ENCODE measurements at places on chromosomes 4 and X. TPM values are rescaled to one million over a fixed set of nuclear protein-coding genes. Genes with fewer than 3 reads are reported as not detected.

Gene ZNF185
- 55.1 TPM for total RNA-seq

GRCh38 chr4:82798168-82799005 is at the start of gene SCD5:
TSS of gene SCD5 (minus strand) at chr4:82798796. CDS start at chr4:82798537, 259 bp downstream.
- no peaks in the 10 kb centered on the region for H3K27me3 ChIP-seq
- H3K27ac ChIP-seq: peak within 1 kb of the TSS; percentile 45
- peak within 1 kb of the TSS; percentile 64 for H3K4me3 ChIP-seq
- peak; percentile 47 for DNase-seq
- peaks cover 2% of the 10 kb centered on the region for H3K4me1 ChIP-seq

Gene PABPC1L2A
- total RNA-seq: not detected

GRCh38 chr4:47372561-47372960 is 90.9 kb downstream of the COMMD8 start:
- no peaks in the 10 kb centered on the region for H3K27me3 ChIP-seq
- no peak overlapping the region for H3K4me3 ChIP-seq
- H3K27ac ChIP-seq: no peak overlapping the region
- H3K36me3 ChIP-seq: no peaks in the 10 kb centered on the region
- DNase-seq: no peak

GRCh38 chr4:143626134-143626911 is 74.2 kb downstream of the FREM3 start:
- no peaks in the 10 kb centered on the region for H3K36me3 ChIP-seq
- no peaks in the 10 kb centered on the region for H3K4me1 ChIP-seq
- H3K27ac ChIP-seq: peak overlapping the region; percentile 49
- no peak overlapping the region for H3K4me3 ChIP-seq
- H3K27me3 ChIP-seq: no peaks in the 10 kb centered on the region

GRCh38 chr4:168633064-168633463 is 136.2 kb downstream of the PALLD start:
- H3K36me3 ChIP-seq: no peaks in the 10 kb centered on the region
- no peaks in the 10 kb centered on the region for H3K4me1 ChIP-seq
- no peak overlapping the region for H3K27ac ChIP-seq
- peaks cover 9% of the 10 kb centered on the region for H3K27me3 ChIP-seq
- no peak overlapping the region for H3K4me3 ChIP-seq

- no peaks in the 10 kb centered on the region for H3K4me1 ChIP-seq
- no peak overlapping the region for H3K4me3 ChIP-seq
- no peaks in the 10 kb centered on the region for H3K36me3 ChIP-seq
- H3K27me3 ChIP-seq: no peaks in the 10 kb centered on the region
- no peak overlapping the region for H3K27ac ChIP-seq
Observed at GRCh38 chrX:120697053-120697452, 67.2 kb upstream of the C1GALT1C1 start.

DNA sequence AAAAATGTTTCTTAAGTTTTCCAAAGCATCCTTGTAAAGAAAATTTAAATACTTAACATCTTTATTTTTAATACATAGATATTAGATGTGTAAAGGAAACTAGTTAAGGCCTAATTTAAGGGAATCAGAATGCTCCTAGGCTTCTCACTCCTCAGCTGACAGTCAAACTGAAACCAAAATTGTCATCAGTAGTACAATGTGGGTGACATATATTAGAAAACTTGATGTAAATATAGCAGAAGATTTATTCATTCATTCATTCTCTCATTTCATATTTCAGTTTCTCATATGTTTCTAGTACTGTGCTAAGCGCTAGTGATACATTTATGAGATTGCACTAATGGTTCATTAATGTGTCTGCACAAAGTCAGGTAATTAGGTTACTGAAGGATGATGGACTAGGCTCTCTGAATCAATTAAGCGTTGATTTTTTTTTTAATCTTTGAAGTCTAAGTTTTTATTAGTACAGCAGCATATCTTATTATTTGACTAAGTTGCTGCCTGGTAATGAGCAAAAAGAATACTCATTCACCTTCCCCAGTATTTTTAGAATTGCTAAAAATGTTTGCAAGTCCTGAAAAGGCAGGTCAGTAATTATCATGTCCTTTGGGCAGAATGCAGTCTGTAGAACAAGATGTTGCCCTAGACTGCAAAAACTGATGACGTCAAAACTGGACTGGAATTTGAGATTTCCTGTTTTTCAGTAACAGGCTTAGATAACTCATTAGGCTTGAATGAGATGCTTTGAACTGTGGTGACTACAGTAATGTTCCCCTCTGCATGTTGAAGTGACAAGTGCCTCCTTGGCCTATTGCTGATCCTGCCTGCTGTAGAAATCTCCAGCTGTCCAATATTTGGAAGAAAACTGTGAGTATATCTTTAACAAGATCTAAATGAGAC is 128.7 kb downstream of the ARHGAP24 start:
- no peak for DNase-seq
- H3K36me3 ChIP-seq: no peaks in the 10 kb centered on the region
- peak overlapping the region; percentile 11 for H3K27ac ChIP-seq

DNA sequence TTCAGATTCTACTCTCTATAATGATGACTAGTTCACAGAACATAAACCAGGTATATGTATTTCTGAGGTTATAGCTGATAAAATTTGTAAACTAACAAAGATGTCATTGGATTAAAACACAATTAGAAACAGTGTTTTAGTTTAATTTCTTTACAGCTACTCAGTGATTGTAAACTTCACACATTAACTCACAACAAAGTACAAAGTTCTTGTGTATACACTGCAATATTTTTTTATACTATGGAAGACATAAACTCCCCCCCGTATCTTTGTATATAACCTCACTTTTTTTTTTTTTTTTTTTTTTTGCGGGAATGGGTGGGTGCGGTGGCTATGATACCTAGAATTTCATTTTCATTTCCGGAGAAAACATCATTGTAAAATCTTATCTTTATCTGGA is 1043.2 kb downstream of the PCDH18 start:
- no peaks in the 10 kb centered on the region for H3K36me3 ChIP-seq
- no peak for DNase-seq
- H3K27me3 ChIP-seq: no peaks in the 10 kb centered on the region
- H3K4me1 ChIP-seq: no peaks in the 10 kb centered on the region
- no peak overlapping the region for H3K4me3 ChIP-seq
- H3K27ac ChIP-seq: no peak overlapping the region

Gene CCDC110
- not detected for total RNA-seq

Gene CLGN
- total RNA-seq: 2.5 TPM

DNA sequence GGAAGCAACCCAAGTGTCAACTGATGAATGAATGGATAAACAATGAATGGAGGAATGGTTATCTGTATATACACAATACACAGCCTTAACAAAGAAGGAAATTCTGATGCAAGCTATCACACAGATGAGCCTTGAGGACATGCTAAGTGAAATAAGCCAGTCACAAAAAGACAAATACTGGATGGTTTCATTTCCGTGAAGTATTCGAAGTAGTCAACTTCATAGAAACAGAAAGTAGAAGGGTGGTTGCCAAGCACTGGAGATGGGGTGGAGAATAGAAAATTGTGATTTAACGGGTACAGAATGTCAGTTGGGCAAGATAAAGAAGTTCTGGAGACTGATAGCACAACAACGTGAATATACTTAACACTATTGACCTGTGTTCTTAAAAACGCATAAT is 28.2 kb downstream of the CENPU start:
- no peaks in the 10 kb centered on the region for H3K4me1 ChIP-seq
- no peak overlapping the region for H3K4me3 ChIP-seq
- no peaks in the 10 kb centered on the region for H3K27me3 ChIP-seq
- H3K27ac ChIP-seq: no peak overlapping the region
- H3K36me3 ChIP-seq: no peaks in the 10 kb centered on the region

Gene F11
- total RNA-seq: not detected

Gene UGT2B15
- total RNA-seq: not detected

DNA sequence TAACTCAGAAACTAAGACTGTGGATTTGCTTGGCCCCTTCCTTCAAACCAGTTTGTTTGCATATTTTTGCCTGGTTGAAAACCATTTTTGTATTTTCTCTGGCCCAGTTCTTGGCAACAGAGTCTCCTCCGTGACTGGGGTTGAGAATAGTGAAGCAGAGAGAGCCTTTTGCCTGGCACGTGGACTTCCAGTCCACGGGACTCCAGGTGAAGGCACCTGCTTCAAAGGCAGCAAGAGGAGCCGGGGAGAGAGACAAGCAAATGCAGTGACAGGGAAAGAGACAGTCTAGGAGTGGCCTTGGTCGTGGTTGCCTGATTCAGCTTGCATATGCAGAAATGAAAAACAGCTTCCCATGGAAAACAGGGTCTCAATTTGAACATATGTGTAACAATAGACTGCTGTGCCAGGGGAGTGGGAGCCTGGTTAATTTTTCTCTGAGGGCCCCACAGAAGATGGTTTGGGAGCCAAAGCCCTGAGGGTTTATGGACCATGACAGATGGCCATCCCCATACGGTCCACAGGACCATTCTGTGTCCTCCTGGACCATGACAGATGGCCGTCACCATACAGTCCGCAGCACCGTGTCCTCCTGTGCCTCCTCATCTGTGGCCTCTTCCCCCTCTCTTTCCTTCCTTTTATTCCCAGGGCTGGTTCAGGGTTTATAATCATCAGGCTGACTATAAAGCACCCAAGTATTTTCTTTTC is 272.2 kb upstream of the RASGEF1B start:
- H3K36me3 ChIP-seq: no peaks in the 10 kb centered on the region
- no peak overlapping the region for H3K27ac ChIP-seq
- no peaks in the 10 kb centered on the region for H3K27me3 ChIP-seq
- no peak overlapping the region for H3K4me3 ChIP-seq
- no peaks in the 10 kb centered on the region for H3K4me1 ChIP-seq
- no peak for DNase-seq

Gene CT45A5
- total RNA-seq: not detected

Gene FDCSP
- not detected for total RNA-seq

DNA sequence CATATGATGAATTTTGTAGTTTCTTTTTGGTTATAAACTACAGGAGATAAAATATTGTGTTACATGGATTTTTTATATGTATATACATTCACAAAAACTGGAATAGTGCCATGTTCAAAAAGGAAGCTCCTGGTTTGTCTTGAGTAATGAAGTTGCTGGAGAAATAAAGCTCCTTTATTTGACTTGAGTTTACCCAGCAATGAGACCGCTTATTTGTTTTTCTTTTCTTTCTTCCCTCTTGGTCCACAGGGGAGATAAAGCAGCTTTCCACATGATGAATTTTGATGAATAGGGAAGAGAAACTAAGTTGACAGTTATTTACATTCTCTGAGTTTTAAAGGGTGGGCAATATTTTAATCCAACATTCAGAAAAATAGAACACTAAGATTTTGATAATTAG is 176.5 kb downstream of the GPM6A start:
- DNase-seq: no peak
- no peak overlapping the region for H3K4me3 ChIP-seq
- H3K27me3 ChIP-seq: no peaks in the 10 kb centered on the region
- H3K36me3 ChIP-seq: no peaks in the 10 kb centered on the region

DNA sequence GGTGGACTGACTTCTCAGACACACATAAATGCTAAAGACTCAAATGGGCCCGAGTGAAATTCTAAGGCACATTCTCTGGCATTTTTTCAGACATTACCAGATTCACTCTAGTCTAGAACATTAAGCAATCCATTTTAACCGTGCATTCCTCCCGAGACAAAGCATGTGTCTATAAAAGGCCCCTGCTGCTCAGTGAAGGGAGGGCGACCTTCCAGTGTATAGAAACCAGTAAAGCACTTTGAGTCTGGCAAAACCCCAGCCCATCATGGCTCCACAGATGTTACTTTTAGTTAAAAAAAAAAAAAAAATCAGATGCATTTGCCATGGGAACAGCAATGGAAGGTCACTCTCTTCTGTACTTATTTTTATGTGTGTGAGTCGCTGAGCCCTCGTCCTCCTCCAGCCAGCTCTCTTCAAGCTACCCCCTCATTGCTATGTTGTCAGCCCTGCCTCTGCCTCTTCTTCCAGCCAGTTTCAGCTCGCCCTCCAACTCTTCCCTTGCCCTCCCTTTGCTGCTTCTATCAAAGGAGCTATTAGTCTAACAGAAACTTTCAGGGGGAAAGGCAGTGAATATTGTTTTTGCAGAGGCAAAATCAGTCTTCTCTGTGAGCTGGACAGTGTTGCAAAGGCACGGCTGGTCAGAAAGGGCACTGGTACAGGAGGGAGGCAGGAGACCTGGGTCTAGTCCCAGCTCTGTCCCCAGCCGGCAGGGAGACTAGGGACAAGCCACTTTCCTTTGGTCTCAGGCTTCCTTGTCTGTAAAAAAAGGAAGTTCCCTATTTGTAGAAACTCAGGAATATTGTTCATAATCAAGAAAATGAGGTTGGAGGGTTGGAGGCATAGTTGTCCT is 644.2 kb downstream of the ZNF674 start:
- no peak overlapping the region for H3K27ac ChIP-seq
- H3K4me1 ChIP-seq: no peaks in the 10 kb centered on the region
- no peaks in the 10 kb centered on the region for H3K36me3 ChIP-seq
- H3K27me3 ChIP-seq: no peaks in the 10 kb centered on the region

Gene ADH7
- total RNA-seq: not detected

- no peak overlapping the region for H3K4me3 ChIP-seq
- no peaks in the 10 kb centered on the region for H3K27me3 ChIP-seq
- no peak overlapping the region for H3K27ac ChIP-seq
- DNase-seq: no peak
- H3K36me3 ChIP-seq: no peaks in the 10 kb centered on the region
- no peaks in the 10 kb centered on the region for H3K4me1 ChIP-seq
Observed at GRCh38 chrX:133608406-133608805, 193.1 kb upstream of the GPC4 start.

DNA sequence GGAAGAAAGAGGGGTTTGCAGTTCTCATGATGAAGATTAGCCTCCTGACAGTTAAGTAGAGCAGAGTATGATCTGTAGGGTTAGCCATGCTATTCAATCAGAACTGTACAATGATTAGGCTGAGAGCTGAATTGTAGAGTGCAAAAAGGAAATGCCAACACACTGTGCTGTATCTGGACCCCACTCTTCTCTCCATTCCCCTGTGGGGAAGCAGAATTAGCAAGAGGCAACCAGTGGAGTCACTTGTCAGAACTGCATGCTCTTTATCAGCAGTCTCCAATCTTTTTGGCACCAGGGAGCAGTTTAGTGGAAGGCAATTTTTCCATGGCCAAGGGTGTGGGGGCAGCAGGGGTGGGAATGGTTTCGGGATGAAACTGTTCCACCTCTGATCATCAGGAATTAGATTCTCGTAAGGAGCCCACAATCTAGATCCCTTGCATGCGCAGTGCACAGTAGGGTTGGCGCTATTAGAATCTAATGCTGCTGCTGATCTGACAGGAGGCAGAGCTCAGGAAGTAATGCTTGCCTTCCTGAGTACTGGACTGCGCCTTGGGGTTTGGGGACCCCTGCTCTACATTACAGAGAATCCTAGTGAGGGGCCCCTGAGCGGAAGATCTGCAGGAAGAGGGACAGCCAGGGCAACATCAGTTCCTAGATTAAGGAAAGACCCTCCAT is 19.4 kb downstream of the TBC1D9 start:
- H3K36me3 ChIP-seq: no peaks in the 10 kb centered on the region
- H3K27ac ChIP-seq: no peak overlapping the region
- DNase-seq: no peak
- no peak overlapping the region for H3K4me3 ChIP-seq
- H3K27me3 ChIP-seq: no peaks in the 10 kb centered on the region
- H3K4me1 ChIP-seq: no peaks in the 10 kb centered on the region

Gene RAB28
- 18.3 TPM for total RNA-seq

Gene DDIT4L
- total RNA-seq: 4.2 TPM

Gene CTBP1
- 148 TPM for total RNA-seq

Gene SULT1B1
- total RNA-seq: 0.39 TPM

Gene SORBS2
- 135 TPM for total RNA-seq
